EH (cell line): ENCODE measurements at places on chromosomes 7 and 10.

DNA sequence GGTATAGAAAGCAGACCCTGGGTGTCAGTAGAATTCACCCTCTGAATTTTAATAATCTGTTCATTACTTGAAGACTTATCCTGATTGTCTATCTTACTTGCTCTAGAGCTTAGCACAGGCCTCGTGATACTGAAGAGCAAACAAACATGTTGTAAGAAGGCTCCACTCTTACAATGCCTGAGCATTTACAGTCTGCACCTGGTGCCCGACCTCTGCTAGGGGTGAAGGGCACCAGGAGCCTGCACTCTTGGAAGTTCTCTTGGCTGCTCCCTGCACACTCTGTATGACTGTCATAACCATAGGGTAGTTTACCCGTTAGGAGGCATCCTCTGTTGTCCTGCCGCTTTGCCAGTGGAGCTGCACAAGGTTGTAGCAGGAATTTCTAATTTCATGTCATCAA is 91.3 kb upstream of the NPY start:
- DNase-seq: no peak

- no peak for DNase-seq
These were observed 809.0 kb downstream of the NRG3 start for GRCh38 chr10:82683945-82684344.

GRCh38 chr10:24793648-24794379 is 70.1 kb upstream of the ARHGAP21 start:
- peak; percentile 11 for DNase-seq

- peak; percentile 81 for DNase-seq
These were observed 73.7 kb upstream of the ODAD2 start for GRCh38 chr10:28072573-28072972.

GRCh38 chr7:106094780-106095179 is 17.3 kb downstream of the SYPL1 start:
- DNase-seq: no peak

- DNase-seq: no peak
These were observed 73.0 kb upstream of the LEP start for GRCh38 chr7:128167791-128168666.

GRCh38 chr10:71816421-71816851 is 34.6 kb downstream of the PSAP start:
- no peak for DNase-seq

DNA sequence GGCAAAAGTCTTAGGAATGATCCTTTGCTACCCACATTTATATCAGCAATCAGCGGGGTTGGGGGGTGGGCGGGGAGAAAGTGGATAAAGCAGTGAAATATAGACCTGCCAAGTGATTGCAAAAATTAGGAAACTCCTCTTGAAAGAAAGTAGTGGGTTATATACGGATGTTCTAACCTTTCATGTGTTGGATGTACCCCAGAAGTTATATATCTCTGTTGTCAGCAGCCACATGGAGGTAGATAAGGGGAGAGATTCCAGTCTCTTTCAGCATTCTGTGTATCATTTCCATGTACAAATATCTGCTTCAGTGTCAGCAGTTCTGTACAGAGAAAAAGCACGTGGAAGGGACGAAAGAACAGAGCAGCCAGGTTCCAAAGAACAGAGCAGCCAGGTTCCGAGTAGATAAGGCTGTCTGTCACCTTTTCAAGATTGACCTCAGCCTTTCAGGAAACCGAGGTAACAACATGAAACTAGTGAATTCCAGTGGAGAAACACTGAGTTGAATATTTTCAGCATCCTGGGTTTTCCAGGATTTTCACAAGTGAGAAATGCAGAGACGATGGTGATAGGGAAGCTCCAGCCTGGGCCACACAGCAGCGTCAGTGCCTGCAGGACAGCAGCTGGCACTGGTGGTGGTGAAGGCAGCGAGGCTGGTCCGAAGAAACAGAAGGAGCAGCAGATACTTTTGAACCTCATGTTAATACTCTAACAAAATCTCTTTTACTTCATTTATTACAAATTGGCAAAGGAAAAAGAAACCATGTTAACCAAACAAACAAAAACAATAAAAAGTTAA is 212.3 kb downstream of the C7orf25 start:
- no peak for DNase-seq

- DNase-seq: no peak
These were observed 96.9 kb downstream of the XRCC2 start for GRCh38 chr7:152579070-152579469.

GRCh38 chr10:35346248-35346647 is 9.9 kb downstream of the CCNY start:
- DNase-seq: no peak

GRCh38 chr10:115941361-115941771 is 331.6 kb downstream of the GFRA1 start:
- peak; percentile 27 for DNase-seq

- DNase-seq: peak; percentile 24
These were observed 516 bp downstream of the ZNHIT1 start for GRCh38 chr7:101218236-101219125.

GRCh38 chr10:34764472-34764946 is 50.6 kb downstream of the PARD3 start:
- DNase-seq: no peak

GRCh38 chr7:107463139-107464078 is 6.4 kb upstream of the GPR22 start:
- peak; percentile 77 for DNase-seq

DNA sequence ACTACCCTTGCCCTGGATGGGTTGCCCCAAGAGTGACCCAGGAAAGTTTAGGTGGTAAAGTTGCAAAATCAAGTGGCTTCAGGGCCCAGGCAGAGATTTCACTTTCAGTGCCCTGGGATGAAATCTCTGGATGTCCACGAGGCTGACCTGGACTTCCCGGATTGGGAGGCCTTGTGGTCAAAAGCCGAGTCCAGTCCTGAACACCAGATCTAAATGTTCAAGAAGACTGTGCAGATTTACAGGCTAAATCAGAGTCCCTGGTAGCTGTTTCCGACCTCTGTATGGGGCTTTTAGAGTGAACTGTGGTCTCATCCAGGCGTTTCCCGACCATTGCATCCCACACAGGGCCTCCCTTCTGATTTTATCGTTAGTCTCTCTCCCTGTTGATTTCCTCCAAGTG is 95.3 kb downstream of the WDR11 start:
- no peak for DNase-seq

- DNase-seq: no peak
These were observed 223.0 kb downstream of the VTI1A start for GRCh38 chr10:112669989-112670388.

GRCh38 chr10:15472008-15472407 is 100.9 kb upstream of the FAM171A1 start:
- no peak for DNase-seq

DNA sequence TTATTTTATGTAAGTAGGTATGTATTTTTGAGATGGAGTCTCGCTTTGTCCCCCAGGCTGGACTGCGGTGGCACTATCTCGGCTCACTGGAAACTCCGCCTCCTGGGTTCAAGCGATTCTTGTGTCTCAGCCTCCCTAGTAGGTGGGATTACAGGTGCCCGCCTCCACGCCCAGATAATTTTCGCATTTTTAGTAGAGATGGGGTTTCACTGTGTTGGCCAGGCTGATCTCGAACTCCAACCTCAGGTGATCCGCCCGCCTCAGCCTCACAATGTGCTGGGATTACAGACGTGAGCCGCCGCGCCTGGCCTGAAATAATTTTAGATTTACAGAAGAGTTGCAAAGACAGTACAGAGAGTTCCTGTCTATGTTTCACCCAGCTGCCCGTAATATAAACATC is 37.5 kb downstream of the PFKFB3 start:
- no peak for DNase-seq

DNA sequence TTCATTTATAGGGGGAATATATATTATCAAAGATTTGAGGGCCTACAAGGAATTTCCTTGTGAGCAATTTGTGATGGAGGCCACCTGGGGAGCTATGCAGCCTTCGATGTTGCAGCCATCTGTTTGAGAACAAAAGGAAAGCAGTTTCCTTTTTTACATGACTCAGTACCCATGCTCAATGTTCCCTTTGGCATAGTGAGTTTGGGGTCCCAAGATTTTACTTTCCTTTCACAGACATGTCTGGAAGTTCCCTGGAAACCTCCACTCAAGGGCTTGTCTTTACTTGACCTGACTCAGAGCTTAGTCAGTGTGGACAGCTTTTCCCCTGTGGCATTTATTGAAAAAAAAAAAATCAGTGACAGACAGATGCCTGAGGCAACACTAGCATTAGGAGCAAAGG is 73.5 kb upstream of the VIPR2 start:
- no peak for DNase-seq

DNA sequence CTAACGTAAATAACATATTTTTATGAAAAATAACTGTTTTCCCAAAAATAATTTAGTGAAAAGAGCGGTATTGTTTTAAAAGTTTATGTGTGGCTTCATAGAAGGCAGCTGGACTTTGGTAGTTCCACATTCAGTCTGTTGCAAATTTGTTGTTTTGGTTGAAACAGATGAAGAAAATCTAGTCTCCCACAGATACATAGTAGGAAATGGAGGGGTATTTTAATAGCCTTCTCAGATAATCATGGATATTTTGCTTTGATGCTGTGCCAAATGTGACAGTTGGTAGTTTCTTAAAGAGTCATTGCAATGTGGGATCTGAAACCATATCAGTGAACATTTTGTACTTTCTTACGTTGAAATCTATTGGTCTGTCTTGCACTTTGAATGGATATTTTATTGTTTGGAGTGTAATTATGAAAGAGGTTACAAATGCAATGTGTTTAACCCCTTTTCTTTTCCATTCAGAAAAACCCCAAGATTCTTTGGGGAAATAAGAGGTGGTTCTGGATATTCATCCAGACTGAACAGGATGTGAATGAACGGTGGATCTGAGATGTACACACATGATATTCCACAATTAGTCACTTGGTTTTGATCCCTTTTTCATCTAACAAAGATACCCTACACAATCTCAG is 10.4 kb downstream of the ZNF365 start:
- peak; percentile 22 for DNase-seq

DNA sequence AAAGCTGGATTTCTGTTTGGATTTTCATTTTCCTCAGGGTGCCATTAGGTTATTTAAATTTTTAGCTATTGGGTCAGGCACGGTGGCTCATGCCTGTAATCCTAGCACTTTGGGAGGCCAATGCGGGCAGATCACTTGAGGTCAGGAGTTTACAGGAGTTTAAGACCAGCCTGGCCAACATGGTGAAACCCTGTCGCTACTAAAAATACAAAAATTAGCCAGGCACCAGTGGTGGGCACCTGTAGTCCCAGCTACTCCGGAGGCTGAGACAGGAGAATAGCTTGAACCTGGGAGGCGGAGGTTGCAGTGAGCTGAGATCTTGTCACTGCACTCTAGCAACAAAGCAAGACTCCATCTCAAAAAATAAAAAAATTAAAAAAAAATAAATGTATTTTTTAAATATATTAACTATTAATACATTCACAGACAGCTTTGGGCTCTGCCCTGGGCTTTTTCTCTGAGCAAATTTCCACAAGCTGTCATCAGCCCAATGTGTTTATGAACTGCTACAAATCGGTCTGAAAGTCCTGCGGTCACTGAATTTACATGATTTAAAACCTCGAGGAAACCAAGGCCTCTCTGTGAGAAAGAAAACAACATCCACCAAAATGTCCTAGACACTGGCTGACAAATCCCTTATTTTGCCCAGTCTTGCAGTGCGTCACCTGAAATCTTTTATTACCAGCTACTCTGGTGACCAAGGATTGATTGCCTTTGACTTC is 19.2 kb upstream of the PLEKHS1 start:
- no peak for DNase-seq

DNA sequence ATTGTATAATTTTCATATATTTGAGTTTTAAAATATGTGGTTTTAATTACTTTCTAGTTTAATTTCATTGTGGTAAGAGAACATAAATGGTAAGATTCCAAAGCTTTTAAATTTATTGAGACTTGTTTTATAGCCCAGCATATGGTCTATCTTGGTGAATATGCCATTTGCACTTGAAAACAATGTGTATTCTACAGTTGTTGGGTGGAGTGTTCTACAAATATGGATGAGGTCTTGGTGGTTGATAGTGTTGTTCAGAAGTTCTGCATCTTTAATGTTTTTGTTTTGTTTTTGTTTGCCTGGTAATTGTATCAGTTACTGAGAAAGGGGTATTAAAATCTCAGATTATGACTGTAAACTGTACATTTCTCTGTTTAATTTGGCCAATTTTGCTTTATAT is 37.6 kb upstream of the TSPAN13 start:
- no peak for DNase-seq

- peak; percentile 89 for DNase-seq
These were observed 26.6 kb upstream of the KAT6B start for GRCh38 chr10:74799721-74800221.

GRCh38 chr7:137801003-137801402 is 45.8 kb downstream of the DGKI start:
- peak; percentile 71 for DNase-seq

DNA sequence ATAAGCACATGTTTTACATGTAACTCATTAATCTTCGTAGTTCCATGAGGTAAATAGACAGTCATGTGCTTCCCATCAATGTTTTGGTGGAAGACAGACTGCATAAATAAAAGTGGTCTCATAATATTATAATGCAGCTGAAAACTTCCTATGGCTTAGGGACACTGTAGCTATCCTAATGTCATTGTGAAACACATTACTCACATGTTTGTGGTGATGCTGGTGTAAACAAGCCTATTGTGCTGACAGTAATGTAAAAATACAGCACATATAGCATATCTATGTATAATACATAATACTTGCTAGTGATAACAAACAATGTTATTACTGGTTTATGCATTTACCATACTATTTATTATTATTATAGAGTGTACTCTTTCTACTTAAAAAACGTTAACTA is 37.2 kb upstream of the PLXDC2 start:
- DNase-seq: no peak

GRCh38 chr10:75209921-75210281 is 695 bp upstream of the VDAC2 start:
- peak; percentile 88 for DNase-seq

DNA sequence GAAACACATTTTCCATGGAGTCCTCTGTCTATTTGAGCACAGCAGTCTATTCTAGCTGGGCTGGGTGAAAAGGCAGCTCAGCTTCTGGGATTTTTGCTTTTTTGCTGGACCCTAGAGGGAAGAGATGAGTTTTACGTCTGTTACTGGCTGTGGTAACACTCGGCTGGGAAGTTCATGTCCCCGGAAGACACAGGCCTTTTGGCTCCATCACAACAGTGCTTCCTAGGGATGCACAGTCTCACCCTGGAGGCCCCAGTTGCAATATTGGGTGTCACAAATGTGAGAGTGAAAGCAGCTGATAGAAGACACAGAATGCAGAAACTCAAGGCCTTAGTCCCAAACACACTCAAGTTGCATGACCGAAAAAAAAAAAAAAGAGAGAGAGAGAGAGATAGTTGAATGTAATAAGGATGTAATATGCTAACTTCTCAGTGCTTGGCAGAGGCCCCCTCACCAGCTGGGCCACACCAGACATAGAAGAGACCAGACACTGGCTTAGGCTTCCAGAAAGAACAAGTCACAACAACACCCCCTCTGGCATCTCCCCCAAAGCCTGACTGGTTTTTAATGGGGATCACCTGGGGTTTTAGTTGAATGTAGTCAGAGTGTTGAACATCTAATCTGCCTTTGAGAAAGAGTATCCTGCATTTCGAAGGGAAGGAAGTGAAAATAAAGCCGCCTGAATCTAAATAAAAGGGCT is 545.4 kb upstream of the FZD8 start:
- no peak for DNase-seq
